Fibroblast of skin of back (primary cell): ENCODE measurements at places on chromosomes 12 and 14.

GRCh38 chr12:113983265-113983664, 17.1 kb upstream of the RBM19 start:
- no peak for DNase-seq

GRCh38 chr14:23877538-23878180, 75.9 kb upstream of the DHRS4 start:
- DNase-seq = no peak

DNA sequence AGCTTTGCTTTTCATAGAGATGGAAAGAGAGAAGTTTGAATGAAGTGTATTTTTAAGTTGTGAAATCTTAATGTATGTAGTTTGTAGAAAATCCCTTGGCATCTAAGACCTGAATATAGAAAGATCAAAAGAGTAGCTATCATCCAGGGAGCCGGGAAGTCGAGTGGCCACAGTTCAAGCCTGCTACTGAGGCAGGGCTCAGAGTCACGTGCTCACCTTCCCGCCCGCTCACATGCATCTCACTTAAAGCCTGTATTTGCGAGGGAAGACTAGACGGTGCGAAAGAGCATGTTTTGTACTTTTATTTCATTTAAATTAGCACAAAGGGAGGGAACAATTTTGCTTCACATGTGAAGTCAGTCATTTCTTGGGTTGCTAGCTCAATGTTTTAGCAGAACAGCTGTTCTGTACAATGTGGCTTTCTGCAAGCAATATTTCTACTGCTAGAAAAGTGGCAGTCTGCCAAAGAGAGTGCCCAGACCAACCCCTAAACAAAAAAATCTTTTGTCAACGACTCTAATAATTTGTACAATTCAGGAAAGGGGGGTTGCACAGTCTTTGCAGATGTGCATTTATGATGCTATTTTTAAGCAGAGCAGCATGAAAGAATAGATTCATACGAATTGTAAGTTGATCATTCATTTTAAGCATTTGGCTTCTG, 290.7 kb downstream of the NPAS3 start:
- no peak for DNase-seq

DNA sequence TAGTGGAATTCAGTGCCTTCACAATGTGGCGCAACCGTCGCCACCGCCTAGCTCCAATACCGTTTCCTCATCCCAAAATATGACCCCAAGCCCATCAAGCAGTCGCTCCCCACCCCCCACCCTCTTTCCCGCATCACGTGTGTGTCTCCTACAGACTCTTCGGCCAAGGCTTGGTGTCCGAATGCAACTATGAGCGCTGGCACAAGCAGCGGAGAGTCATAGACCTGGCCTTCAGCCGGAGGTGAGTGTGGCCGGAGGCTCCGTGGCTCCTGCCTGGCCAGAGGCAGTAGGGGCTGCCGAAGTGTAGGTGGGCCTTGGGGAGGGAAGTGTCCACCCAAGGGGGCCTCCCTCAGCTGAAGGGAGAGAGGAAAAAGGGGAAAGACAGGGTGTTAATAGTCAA, 15.8 kb downstream of the CYP46A1 start:
- no peak for DNase-seq

GRCh38 chr12:120225852-120226640, 25.1 kb upstream of the RPLP0 start:
- DNase-seq = no peak

GRCh38 chr12:32690927-32691326, 11.8 kb downstream of the DNM1L start:
- DNase-seq = no peak

GRCh38 chr12:111581434-111582132, 17.5 kb downstream of the ATXN2 start:
- no peak for DNase-seq

GRCh38 chr14:67417633-67418032, 5.7 kb upstream of the PLEK2 start:
- no peak for DNase-seq
